ENCODE measurements at places on chromosomes 3 and 15.

GRCh38 chr3:99021466-99021865 lies 120.0 kb upstream of the DCBLD2 start:
- DNase-seq = no peak

GRCh38 chr15:98505611-98506031 lies 142.7 kb upstream of the IGF1R start:
- no peak for DNase-seq

- no peak for DNase-seq
These were observed 38.4 kb upstream of the THBS1 start for GRCh38 chr15:39542385-39543065.

GRCh38 chr3:197800379-197800778 lies 9.3 kb downstream of the LRCH3 start:
- no peak for DNase-seq

DNA sequence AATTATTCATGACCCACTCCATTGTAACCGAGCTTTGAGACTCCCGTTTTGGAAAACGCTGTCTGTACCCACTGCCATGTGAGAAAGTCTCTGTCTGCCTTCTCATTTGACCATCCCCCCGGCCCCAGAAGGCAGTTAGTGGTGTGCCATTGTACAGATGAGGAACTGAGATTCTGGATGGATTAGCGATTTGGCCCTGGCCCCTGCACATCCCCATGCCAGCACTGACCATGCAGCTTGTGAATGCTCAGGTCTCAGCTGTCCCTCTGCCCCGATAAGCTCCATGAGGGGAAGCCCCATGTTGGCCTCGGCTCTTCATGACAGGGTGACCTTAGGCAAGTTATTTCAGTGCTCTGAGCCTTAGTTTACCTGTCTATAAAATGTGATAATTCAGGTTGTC lies 153.0 kb upstream of the SMAD3 start:
- no peak for DNase-seq

GRCh38 chr3:33681667-33682066 lies 36.4 kb downstream of the CLASP2 start:
- no peak for DNase-seq

DNA sequence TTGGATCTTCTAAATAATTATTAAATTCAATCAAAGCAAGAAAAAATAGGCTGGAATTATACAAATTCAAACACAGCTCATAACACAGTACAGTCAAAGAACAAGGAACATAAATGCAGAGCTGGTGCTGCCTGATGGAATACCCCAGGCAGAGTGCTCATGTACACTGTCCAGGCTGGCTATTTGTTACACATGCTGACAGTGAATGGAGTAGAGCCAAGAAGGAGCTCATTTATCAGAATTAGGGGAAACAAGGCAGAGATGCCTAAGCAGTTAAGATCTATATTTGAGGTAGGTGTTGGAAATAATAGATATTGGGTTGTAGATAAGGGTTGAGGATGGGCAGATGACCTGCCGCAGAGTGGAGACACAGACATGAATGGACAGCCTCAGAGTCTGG lies 788.2 kb upstream of the ARPP21 start:
- DNase-seq = no peak

All from fibroblast of skin of abdomen (primary cell).